ENCODE measurements at places on chromosomes 16 and 17. TPM values are rescaled to one million over a fixed set of nuclear protein-coding genes. Genes with fewer than 3 reads are reported as not detected.

DNA sequence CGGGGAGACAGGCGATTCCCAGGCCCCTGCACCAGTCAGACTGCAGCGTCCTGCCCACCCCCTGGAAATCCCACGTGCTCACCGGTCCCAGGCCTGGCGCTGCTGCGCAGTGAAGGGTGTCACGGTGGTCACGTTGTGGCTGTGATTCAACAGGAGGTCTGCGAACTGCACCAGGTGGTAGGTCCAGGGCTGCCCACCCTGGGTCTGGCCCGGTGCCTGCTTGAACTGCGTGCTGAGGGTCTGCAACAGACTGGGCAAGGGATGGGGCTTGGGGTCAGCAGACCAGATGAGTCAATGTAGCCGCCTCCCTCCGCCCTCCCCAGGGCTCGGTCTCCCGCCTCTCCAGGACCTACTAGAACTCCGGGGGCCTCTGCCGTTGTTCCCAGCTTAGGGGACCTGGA, 7.1 kb downstream of the MYBBP1A start:
- no peak for ATAC-seq

DNA sequence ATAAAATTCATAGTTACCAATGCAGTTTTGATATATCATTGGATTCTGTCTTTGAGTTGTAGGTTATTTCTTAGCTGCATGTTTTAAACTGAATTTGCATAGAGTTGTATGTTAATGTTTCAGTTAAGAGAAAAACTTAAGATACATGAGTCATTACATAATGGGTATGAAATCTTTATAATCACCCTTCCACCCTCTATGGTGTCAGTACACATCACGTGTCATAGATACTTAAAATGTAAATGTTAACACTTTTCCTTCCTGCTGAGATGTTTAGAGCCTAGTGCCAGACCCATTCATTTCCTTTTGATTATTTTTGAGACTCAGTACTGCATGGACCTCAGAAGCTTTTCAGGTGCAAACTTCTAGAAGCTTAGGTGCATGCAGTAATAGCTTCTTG, 20.5 kb downstream of the ZNF207 start:
- no peak for ATAC-seq

DNA sequence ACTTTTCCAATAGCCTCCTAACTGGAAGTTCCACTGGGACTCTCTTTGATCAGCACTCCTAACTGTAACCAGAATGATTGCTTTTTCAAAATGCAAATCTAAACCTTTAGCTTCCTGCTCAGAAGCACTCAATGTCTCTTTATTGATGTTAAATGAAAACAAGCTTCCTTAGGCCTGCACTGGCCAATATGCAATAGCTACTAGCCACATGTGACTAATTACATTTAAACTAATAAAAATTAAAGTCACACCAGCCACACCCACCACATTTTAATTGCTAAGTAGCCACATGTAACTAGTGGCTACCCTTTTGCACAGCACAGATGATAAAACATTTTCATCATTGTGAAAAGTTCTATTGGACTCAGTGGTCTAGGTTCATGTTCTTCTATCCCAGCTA, 31.8 kb downstream of the FAM20A start:
- peak; percentile 84 for ATAC-seq

DNA sequence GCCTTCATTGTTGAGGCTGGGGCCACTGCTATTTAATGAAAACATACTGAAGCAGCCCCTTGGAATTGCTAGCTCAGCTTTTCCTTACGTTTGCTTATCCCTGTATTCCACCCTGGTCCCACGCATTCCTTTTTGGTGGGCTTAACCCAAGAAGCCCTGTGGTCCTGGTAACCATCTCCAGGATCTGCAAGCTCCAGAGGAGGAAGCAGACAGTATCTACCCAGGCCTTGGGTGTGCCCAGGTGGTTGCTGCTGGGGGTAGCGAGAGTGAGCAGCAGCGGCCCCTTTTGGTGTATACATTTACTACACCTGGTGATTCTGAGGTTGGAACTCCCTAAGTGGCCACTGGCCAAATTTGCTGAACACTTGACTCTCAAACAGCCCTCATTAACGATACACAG, 97.7 kb downstream of the CBLN1 start:
- no peak for ATAC-seq

GRCh38 chr17:57499648-57500049, 243.3 kb downstream of the MSI2 start:
- no peak for ATAC-seq

GRCh38 chr16:71769222-71769621, 39.4 kb downstream of the AP1G1 start:
- ATAC-seq: no peak

DNA sequence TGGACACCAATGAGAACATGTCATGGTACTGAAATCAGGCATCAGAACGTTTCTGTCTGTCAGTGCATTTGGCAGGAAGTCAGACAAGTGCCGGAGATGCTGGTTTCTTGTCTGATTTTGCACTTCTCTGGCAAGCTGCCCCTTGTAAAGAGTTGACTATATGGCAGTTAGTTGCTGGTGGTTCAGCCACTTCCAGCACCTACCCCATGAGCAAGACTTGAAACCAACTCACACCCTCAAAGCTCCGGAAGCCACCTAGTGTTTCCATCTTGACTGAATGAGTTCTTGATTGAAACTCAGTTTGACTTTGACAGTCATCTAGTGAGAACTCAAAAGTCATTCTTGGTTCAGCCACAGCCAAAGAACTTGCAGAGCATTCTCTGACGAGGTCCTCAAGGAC, 225.1 kb downstream of the SPECC1 start:
- no peak for ATAC-seq

DNA sequence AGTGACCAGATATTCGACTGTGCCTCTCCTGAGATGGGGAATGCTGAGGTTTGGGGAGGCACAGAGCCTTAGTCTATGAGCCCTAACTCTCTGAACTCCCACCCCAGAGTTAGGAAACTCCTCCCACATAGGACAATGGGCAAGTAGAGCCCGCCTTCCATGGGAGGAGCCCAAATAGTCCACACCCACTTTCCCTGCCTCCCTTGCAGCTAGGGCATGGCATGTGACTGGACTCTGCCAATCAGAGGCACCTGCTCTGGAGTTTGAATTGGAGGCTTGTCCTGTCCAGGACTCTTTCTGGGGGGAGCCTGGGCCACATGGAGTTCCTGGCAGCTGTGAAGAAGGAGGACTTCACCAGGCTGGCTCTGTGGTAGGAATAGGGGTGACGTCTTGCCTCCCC, 48.4 kb downstream of the SOCS1 start:
- ATAC-seq: no peak

GRCh38 chr16:70576431-70577255, 53.0 kb downstream of the SF3B3 start:
- peak; percentile 5 for ATAC-seq

Gene PIP4K2B
- 76.0 TPM for total RNA-seq

Gene GPR142
- total RNA-seq: 0.19 TPM

Gene VAT1L
- total RNA-seq: 19.5 TPM

Gene HCRT
- total RNA-seq: 0.46 TPM

Gene EXOC3L1
- 0.49 TPM for total RNA-seq

Data from motor neuron (in vitro differentiated cells).